ENCODE measurements at places on chromosomes 3 and 15.
A peak's percentile ranks its signal among the peaks of the same experiment; 100 is the strongest.

DNA sequence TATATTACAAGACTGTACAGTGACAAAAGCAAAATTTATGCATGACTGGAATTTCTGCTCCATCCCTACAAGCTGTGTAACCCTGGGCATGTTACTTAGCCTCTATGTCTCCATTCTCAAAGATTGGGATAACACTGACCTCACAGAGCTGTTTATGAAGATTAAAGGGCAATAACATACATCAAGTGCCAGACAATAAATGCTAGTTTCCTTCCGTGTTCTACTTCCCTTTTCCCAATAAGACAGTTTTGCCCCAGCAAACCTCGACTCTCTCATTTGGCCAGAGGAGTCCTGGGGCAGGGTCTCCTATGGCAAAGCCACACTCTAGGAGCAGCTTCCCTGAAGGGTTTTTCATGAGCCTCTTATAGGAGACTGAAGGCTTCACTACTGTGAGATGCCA, 7.5 kb downstream of the HEXA start:
- no peak for DNase-seq

DNA sequence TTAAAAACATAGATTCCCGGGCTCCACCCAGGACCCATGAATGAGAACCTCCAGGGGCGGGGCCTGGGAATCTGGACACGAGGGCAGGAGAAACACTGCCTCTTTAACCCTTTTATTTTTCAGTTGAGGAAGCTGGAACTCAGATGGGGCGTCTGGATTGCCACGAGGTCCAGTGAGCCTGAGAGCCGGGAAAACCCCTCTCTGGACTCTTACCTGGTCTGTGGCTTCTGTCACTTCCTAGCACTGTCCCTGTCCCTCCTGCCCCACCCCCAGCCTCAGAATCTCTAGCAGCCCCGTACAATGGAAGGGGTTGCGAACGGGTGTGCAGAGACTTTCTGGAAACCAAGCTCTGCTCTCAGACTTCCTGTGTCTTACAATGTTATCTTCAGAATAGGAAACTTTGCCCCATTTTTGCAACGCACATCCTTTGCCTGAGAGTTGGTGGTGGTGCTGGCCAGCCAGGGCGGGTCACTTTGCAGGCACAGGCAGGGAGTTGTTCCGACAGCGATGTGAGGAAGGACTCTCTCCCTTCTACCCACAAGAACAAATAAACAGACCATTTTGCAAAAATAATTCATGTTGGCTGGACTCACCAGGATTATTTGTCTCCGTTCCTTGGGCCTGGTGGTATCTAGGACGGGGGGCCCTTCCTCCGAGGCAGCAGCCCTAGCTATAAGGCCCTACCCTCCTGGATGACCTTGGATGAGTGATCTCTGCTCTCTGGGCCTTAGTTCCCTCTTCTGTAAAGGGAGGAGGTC, 59.1 kb downstream of the SMAD6 start:
- no peak for DNase-seq

- DNase-seq = peak; percentile 40
Observed at GRCh38 chr15:38699633-38700230, 135.1 kb upstream of the RASGRP1 start.

DNA sequence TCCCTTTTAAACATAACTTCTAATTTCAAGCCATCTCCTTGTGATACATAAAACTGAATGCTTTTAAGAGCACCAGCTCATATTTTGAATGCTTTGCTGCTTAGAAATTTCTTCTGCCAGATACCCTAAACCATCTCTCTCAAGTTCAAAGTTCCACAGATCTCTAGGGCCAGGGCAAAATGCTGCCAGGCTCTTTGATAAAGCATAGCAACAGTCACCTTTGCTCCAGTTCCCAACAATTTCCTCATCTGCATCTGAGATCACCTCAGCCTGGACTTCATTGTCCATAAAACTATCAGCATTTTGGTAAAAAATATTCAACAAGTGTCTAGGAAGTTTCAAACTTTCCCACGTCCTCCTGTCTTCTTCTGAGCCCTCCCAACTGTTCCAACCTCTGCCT, 17.5 kb downstream of the OSTN start:
- DNase-seq = no peak
